ENCODE measurements at places on chromosomes 5 and 9.
A peak's percentile ranks its signal among the peaks of the same experiment; 100 is the strongest.

DNA sequence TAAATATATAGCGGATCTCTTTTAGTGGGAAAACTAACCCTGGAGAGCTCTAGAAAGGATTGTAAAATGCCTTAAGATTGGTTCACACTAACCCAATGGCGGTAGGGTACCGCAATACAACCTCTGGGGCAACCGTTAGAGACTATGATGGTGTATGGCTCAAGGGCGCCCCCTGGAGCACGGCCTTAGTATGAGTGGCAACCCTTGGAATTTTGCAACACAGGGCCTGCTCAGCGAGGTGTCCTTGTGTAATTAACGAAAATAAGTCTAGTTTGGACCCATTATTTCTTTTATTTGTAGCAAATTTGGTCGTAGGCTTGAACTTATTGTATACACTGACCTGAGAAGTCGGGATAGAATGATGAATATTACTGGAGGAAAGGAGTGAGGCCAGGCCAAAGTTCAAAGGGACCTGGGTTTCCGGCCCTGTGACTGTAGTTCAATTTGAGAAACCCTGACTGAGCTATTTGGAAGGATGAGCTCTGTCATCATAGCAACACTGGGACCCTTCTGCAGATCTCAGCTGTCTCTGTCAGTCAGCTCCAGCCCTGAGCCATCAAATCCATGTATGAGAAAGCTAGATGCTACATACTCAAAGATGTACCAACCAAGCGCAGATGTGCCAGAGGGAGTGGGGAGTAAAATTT, 54.8 kb downstream of the CAMK4 start:
- DNase-seq: peak; percentile 72

GRCh38 chr5:90585337-90585986, 26.9 kb downstream of the ADGRV1 start:
- no peak for DNase-seq

DNA sequence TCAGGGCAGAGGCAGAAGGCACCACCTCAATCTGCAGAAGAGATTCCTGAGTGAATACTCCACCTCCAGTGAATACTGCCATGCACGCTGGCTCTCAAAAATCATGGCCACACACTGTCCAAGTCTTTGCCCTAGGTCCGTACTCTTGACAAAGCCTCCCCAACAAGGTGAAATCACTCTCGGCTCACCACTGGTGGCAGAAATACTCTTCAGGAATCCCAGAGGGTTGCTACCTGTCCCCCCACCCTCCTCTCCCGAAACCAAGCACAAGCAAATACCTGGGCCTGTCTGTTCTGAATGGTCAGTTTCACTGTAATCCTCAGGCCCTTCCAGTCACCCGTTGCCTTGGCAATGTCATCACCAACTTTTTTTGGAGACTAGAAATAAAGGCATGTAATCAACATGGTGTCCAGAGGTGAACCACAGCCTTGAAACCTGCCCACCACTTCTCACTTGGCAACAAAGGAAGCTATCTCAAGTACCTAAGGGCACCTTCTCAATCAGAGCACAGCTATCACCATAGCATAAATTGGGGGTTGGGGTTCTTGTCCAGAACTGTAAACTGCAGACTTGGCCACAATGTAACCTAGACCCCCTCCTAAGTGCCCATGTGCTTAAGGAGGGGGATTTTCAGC, 1.8 kb downstream of the RPL12 start:
- no peak for DNase-seq

GRCh38 chr5:141811287-141812155, 66.7 kb downstream of the PCDH1 start:
- DNase-seq: no peak

DNA sequence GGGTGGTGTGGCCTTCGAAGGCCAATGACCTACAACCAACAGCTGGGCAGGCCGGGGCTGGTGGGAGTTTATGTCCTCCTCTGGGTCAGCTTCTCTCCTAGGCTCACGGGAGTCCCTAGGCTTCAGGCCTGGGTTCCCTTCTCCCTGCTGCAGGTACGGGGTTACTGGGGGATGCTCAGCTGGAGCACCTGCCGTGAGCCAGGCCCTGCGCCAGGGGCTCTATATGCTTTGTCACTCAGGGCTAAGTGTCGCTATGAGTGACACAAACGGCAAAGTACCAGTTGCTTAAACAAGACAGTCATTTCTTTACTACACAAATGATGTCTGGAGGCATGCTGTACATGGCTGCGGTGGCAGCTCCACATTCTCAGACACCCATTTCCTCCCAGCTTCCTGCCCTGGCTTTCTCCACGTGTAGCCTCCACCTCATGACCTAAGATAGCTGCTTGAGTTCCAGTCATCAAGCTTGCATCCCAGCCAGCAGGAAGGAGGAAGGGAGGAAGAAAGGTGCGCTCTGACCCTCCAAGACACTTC, 22.5 kb upstream of the NINJ1 start:
- no peak for DNase-seq

DNA sequence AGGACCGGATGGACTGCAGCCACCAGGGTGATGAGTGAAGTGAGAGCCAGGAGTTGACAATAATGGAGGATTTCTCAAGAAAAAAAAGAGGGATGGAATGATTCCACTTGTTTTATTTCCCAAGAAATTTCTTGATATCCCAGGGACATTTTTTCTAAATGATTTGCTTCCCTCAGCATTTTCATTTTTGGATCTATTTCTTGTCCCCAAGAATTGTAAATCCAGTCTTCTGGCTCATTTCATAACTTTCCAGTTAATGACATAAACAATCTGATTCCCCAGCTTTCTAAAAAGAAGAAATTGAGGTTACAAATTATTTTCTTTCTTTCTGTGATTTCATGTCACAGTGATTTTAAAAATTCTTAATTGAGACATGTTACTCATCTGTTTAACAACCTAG, 446.5 kb downstream of the PRR16 start:
- no peak for DNase-seq

- no peak for DNase-seq
These were observed 199.3 kb upstream of the SEMA6A start for GRCh38 chr5:116773926-116774325.

DNA sequence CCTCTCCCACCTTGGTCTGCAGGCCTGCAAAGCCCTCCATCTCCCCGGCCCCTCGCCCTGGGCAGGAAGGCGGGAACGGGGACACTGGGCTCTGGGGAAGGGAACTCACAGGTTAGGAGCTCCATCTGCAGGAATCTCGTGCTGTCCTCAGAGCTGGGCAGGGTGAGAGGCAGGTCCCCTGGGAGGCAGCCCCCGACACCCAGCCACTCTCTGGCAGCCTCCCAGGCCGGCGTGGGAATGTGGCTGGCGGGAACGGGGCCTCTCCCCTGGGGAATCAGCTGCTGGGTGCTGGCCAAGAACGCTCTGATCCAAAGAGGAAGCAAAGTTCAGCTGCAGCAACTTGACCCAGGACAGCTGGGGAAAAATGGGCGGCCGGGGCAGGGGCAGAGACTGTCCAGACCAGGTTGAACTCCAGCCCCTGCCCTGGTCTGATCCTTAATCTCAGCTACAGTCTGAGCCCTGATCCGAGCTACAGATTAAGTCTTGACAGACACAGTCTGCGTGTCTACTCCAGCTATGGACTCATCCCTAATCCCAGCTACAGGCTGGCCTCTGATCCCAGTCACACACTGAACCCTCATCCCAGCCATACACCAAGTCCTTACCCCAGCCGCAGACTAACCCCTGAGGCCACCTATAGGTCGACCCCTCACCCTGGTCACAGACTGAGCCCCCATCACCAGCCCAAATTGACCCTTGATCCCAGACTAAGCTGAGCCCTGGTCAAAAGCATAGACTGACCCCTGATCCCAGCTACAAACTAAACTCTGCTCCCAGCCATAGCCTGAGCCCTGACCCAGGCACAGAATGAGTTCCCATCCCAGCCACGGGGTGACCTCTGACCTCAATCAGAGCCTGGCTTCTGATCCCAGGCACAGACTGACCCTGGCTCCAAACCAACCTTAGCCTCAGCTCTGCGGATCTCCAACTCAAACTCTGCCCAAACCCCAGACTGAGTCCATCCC, 37.3 kb upstream of the EGFL7 start:
- DNase-seq: peak; percentile 93

- no peak for DNase-seq
These were observed 155.6 kb downstream of the TRIM32 start for GRCh38 chr9:116842658-116843057.

GRCh38 chr9:127219520-127219919, 45.1 kb upstream of the GARNL3 start:
- DNase-seq: no peak

DNA sequence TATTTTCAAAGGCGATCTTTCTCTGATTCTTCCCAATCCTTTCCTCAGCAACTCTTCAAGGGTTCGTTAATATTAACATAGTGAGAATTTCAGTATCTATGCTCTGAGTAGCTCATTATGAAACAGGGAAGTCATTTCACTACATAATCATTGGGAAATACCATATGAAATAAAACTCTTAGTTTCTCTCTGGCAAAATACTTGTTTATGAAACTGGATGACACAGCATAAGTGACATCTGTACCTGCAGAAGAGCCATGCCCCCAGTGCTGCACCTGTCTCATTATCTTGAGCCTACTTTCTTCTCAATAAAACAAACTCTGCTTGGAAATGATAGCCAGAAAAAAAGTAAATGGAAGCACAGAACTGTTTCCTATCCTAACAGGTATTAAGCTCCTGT, 33.8 kb upstream of the OTULIN start:
- DNase-seq: no peak

- DNase-seq: no peak
These were observed 125.8 kb downstream of the MYO10 start for GRCh38 chr5:16810208-16810854.

DNA sequence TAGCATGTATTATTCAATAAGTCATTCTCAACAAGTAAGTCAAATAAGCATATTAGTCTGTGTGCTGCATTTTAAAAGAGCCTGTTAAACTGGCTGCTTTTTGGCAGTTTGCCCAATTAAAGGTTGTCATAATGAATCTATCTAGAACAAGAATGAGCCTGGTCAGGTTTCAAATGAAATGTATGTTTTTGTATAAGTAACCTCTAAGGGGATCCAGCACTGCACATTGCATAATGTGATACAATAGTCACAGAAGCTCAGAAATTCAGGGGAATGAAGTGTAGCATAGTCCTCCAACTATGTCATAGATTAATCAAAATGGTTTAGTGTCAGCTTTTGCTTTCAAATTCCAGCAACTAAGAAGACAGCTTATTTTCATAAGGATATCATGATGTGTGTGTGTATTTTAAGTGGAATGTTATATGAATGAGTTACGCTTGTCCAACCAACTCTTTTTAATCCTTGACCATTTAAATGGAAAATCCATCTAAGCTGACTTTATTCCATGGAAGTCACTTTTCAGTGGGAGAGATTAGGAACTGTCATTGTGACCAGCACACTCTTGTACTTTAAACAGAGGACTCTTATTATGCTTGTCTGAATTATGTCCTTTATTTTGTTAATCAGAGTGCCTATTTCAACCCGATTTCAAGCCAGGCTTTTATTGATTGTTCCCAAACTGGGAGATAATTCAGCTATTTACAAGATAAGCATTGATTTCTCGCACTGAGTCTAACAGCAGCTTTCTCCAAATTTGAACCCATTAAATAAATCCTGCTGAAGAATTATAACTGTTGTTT, 283.9 kb upstream of the ADAMTSL1 start:
- DNase-seq: no peak

DNA sequence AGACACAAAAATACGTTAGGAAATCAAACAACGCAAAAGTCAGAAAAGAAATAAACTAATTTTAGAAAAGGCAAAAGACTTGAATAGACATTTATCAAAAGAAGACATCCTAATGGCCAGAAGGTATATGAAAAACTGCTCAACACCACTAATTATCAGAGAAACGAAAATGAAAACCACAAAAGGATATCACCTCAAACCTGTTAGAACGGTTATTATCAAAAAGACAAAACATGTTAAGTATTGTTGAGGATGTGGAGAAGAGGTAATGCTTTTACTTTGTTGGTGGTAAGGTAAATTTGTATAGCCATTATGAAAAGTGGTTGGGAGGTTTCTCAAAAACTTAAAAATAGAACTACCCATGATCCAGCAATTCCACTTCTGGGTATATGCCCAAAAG, 230.0 kb upstream of the RGMB start:
- DNase-seq: no peak

GRCh38 chr5:39201160-39201780, 18.1 kb downstream of the FYB1 start:
- DNase-seq: no peak

- no peak for DNase-seq
These were observed 2.3 kb downstream of the PWWP2A start for GRCh38 chr5:160116991-160117390.

GRCh38 chr5:56112526-56113121, 117.9 kb upstream of the IL6ST start:
- DNase-seq: no peak

DNA sequence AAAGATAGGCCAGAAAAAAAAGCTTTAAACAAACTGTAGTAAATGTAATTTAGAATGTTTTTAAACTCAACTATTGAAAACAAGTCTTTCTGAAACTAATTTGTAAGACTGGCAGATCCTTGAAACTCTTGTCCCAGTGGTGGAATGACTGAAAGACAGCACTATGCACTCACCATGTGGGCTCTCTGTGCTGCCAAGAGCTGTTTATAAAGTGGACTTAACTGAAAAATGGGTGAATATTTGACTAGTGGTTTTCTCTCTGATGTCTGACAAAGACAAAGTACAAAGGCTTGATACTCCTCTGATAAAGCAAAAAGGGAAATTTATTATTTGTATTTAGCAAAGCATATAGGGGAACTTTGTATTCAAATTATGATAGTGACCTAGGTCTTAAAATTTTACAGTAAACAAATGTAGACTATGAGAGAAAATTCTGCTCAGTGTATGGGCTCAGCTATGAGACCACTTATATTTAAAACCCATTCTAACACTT, 635.4 kb downstream of the NR2F1-AS1 start:
- no peak for DNase-seq

DNA sequence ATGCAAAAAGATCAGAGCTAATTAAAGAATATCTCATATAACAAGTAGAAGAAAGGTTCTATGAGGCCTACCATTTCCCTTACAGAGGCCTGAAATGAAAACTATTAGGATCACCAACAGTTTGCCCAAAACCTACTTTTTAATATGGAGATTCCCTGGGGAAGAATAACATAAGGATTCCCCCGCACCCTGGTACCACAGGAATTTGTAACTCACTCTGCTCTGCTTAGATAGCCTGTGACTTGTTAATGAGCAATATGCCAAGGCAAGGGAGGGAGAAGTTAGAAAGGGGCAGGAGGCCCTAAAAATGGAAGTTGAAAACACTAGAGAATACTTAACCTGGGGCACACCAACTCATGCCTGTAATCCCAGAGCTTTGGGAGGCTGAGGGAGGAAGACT, 107.0 kb downstream of the CDH6 start:
- no peak for DNase-seq

DNA sequence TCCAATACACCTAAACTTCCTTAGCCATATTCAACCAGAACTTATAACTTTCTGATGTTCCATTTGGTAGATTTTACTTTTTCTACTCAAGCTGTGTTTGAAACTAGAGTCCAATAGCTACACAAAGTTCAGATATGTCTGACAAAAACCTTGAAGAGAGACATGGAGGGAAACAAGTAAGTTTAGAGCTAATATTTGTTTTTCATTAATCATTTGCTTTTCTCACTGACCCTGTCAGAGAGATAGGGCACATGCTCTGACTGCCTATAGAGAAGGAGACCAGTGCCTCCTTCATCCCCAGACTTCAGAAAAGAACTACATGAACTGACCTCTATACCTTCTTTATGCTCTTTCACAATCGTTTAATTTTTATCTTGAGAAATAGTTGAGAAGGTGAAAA, 157.0 kb upstream of the PPP1R2B start:
- no peak for DNase-seq

- DNase-seq: no peak
These were observed 239.3 kb downstream of the CETN3 start for GRCh38 chr5:90170261-90170660.

Measured in left ventricle myocardium superior (tissue), 1 donor.